PC-3 (cell line): ENCODE measurements at places on chromosomes 1 and 21.

GRCh38 chr1:206866062-206866461, 639 bp downstream of the IL20 start:
- DNase-seq, result peak; percentile 21

GRCh38 chr1:206551986-206552326, 44.6 kb downstream of the RASSF5 start:
- no peak for DNase-seq

DNA sequence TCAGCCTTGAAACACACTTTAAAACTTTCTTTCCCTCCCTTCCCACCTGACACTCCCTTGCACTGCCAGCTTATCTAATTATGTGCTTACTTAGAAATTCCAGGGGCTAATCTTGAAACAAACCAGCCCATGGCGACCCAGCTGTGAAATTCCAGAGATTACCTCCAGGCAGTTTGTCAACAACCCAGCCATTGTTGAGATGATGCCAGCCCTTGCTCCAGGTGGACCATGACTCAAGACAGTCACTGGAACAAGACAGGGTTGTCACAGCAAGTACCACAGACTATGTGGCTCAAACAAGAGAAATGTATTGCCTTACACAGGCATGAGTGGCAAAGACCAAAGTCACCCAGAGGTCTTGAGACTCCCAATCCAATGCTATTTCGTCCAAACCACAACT, 7.9 kb downstream of the FYB2 start:
- no peak for DNase-seq

DNA sequence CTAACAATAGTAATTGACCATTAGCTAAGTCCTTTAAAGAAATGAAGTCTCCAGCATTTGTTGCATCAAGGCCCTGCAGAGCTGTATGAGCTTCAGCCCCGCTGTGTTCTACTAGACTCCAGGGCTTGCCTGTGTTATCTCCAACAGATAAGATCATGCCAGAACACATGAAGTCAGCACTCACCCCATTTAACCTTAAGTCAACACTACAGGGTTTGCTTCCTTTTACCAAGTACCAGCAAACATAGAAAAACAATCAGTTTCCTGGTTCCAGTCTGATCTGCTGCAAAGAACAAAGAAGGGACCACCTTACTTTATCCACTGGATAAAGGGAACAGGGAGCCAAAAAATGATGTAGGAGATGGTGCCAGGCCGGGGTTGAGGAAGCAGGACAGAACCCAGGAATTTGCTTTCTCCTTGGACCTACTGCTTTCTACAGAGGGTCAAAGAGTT, 41.3 kb upstream of the ENAH start:
- DNase-seq, result no peak

GRCh38 chr1:24970926-24971875, 41.1 kb upstream of the RUNX3 start:
- DNase-seq, result no peak

- DNase-seq, result no peak
Observed at GRCh38 chr21:20968391-20968790, 29.8 kb upstream of the NCAM2 start.

GRCh38 chr1:232974971-232975370, 24.6 kb downstream of the NTPCR start:
- DNase-seq, result no peak

DNA sequence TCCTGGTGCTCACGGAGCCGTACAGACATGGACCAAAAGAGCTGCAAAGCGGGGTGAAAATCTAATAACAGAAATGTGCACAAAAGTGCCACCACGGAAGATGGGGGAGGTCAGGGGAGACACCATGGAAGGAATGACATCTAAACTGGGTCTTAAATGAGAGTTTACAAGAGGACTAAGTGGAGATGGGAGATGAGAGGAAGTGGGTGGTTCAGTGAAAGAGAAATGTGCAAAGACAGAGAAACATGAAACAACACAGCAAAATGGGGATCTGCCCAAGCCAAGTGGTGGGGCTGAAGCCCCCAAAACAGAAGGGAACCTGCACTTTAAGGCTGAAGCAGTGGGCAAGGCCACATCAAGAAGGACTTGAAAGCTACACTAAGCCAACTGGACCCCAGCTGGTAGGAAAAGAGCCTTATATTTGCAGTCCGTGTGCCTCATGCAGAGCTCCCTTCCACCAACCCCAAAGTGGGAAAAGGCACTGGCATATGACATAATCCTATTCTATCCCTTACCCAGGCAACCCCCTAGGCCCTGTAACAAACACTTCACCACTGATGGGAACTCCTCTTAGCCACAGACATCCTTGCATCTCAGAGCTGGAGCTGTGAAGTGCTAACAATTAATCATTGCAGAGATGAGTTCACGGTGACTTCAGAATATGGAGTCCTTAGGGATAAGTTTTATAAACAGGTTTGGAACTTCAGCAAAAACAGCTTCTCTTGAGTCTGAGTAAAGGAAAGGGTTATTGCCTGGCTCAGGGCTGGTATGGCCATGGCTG, 198.6 kb upstream of the EDN2 start:
- no peak for DNase-seq

DNA sequence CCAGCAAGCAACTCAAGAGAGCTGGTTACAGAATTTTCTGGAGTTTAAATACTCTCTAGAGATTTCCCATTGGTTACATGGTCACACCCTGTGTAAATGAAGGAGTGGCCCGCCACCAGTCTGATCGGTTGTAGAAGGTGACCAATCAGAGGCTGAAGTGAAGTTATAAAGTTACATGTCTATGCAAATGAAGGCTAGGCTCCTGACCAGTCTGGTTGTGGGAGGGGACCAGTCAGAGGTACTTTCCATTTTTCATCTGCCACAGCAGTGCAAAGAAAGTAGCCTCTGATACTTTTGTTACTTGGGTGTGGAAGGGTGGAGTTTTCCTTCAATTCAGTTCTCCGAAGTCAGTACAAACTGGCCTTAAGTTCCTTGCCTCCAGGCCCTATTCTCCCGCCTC, 273.7 kb downstream of the BARHL2 start:
- DNase-seq, result peak; percentile 29

GRCh38 chr21:46413365-46413696, 45.4 kb upstream of the DIP2A start:
- DNase-seq, result no peak
